ENCODE measurements at places on chromosomes 2 and 18.

- DNase-seq: no peak
Observed at GRCh38 chr2:105750735-105751134, 6.0 kb downstream of the NCK2 start.

DNA sequence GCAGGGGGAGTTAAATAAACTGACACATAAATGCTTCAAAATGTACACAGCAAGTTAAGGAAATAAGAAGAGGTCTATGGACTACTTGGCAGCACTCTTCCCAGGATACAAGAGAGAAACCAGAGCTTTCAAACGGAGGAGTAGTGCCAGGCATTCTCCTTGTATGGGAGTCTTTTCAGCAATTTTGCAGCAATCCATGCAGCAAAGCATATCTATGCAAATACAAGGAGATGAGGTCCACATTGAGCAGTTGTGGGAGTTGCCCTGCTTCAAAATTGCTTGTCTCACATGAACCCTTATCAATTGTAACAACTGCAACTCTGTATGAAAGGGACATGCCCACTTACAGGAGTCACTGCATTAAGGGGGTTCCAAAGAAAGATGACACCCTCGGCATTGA, 37.8 kb downstream of the SCN9A start:
- no peak for DNase-seq

- DNase-seq: no peak
Observed at GRCh38 chr2:46717344-46718121, 198.1 kb downstream of the MCFD2 start.

- no peak for DNase-seq
Observed at GRCh38 chr2:188381614-188382013, 89.9 kb downstream of the GULP1 start.

DNA sequence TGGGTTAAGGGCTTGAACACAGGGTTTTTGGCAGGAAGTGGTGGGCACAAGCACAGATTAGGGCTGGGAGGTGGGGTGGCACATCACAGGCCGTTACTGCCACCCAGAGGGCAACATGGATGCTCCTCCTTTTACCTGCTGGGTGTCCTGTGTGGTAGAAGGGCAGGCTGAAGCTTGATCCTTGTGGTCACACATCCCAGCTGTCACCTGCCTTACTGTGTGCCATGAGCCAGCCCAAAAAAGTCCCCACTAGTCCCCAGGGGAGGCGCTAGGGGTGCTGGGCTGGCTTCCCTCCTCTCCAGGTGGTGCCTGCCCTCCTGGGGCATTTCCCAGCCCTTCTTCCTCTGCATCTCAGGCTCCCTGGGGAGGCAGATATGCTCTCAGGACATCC, 50.5 kb upstream of the ALPP start:
- no peak for DNase-seq

- no peak for DNase-seq
Observed at GRCh38 chr2:23901966-23902846, 24.7 kb downstream of the ATAD2B start.

DNA sequence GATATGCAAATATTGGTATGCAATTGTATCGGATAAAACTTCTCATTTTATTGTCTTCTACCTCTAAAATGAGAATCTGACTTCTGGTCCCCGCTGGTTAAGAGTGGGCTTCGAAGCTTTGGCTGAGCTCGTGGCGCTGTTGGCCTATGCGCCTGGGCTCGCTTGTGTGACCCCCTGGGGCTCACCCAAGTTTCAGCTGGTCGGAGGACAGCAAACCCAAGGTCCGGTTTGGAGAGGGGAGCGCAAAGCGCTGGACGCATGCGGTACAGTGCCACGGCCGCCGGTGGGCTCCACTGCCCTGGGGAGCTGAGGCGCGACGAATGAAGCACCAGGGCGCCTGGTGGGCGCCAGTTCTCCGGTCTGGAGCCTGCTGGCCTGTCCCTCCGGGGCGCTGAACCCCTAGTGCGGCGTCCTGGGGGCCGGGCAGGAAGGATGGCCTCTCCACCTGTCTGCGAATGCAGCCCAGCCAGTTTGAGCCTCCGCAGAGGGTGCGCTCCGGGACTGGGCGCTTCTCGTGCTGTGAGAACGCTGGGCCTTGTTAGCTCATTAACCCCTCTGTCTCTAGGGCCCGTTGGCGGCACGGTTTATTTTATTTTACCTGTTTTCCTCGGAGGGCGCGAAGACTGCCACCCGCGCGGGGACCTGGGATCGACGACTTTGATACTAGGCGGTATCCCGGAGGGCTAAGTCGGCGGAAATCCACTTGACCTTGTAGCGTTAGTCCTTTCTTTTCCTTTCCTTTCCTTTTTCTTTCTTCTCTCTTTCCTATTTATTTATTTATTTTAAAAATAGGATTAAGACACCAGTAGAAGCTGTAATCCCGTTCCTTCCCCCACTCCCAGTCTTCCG, 10.4 kb downstream of the MEIS1 start:
- no peak for DNase-seq

DNA sequence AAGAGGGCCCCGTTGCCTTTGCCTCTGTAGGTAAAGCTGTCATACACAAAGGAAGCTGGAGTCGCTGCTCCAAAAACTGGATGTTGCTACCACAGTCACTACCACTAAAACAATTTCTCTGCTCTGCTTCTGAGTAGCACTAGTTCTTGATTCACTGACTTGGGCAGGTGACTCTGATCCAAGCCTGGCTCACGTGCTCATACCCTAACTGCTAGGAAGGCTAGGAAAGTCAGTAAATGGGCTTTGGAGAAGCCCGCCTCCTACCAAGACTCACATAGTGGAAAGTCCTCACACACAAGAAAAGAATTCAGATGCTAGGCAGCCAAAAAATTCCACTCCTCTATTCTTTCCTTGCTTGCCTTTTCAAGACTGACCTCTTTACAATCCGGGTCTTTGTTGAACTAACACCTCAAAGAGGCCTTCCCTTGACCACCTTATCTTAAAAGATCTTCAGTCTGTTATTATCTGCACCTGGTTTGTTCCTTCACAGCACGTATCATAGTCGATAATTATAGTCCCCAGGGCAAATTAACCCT, 11.4 kb upstream of the DYNC1I2 start:
- no peak for DNase-seq

DNA sequence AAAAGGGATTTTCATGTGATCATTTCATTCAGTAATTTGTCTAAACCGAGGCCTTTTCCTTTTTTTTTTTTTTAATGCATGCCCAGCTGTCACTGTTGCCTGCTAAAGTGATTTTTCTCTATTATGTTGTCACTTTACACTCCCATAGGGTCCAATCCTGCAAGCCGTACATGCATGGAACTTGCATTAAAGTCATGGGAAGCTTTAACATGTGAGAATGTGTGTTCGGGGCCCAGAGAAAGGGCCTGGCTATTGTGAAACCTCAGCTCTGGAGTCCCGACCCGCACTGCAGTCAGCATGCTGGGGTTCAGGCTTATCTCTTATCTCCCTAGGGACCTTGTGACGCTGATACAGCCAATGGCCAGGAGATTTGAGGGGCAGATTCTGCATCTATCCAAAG, 474.6 kb downstream of the SLC4A3 start:
- DNase-seq: no peak

GRCh38 chr2:16625201-16625729, 40.4 kb downstream of the CYRIA start:
- DNase-seq: no peak

DNA sequence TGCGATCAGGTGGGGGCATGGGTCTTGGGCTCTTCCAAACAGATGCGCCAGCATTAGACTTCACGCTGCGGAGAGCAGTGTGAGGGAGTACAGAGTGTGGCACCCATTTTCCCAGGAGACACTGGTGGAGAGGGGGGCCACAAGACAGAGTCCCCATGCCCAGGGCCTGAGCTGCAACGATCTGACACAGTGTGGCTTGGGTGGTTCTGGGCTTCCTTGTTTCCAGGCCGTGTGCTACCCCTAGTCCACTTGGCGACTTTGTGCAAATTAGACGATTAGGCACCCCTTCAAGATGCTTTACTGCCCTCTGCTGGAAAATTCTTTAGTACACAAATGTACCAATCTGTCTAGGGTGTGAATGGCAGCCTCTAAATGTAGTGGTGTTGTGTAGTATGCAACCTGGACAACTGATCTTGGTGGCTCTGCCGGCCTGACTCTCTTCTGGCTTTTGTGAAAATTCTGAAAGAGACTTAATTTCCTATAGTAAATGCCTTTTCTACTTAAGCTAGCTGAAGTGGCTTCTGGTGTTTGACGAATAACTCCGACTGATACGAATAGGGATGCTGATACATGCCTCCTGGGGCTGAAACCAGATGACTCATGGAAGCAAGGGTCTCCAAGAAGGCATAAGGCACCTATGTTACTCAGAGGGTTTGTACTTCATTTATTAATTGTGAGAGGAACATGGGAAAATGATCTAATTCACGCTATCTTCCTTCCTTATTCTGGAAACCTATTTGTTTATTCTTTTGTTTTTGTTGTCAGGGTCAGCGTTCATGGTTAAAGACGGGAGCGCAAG, 92.3 kb upstream of the SMAD2 start:
- peak; percentile 67 for DNase-seq

- no peak for DNase-seq
Observed at GRCh38 chr2:171830039-171830438, 64.0 kb downstream of the SLC25A12 start.

GRCh38 chr2:88709181-88709631, 17.7 kb downstream of the RPIA start:
- no peak for DNase-seq

GRCh38 chr2:166916987-166917386, 28.7 kb downstream of the XIRP2 start:
- no peak for DNase-seq

GRCh38 chr18:65436430-65436829, 314.4 kb upstream of the CDH7 start:
- DNase-seq: no peak

GRCh38 chr2:231290321-231291015, 92.0 kb downstream of the ARMC9 start:
- no peak for DNase-seq

DNA sequence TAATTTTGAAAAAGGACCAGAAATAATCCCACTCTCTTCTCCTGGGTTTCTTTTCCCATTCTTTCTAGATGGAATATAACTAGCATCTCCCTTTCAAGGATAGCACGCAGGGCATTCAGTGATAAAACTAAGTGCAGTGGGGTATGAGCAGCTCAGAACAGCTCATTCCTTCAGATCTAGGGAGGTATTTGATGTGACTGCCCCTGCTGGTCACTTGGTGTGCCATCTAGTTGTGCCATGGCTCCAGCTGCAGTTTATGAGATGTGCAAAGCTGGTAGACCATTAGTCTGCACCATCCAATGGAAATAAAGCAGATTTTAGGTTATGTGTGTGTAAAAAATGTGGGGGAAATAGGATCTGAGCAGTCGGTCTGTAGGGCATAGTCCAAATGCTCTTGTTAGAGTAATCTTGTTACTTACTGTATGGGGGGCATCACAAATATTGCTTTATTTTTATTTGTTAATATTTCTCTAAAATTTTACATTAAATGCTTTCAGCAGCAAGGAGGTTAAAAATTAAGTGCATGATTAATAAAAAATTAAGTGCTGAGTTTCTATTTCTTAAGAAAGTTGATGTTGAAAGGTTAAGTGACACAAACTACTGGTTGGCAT, 38.9 kb downstream of the CTAGE1 start:
- no peak for DNase-seq

Measured in DMS79 treated with DMSO at 0.1 percent for 48 hours (cell line).